Activated CD4-positive, alpha-beta T cell treated with anti-CD3 and anti-CD28 coated beads, Interleukin-2, Interleukin-4, amounts not matched to agents 100 ng/mL and 50 ng/mL, durations not matched to agents 16 hours and 8 hours (primary cell): ENCODE measurements at places on chromosomes 12 and 14.

DNA sequence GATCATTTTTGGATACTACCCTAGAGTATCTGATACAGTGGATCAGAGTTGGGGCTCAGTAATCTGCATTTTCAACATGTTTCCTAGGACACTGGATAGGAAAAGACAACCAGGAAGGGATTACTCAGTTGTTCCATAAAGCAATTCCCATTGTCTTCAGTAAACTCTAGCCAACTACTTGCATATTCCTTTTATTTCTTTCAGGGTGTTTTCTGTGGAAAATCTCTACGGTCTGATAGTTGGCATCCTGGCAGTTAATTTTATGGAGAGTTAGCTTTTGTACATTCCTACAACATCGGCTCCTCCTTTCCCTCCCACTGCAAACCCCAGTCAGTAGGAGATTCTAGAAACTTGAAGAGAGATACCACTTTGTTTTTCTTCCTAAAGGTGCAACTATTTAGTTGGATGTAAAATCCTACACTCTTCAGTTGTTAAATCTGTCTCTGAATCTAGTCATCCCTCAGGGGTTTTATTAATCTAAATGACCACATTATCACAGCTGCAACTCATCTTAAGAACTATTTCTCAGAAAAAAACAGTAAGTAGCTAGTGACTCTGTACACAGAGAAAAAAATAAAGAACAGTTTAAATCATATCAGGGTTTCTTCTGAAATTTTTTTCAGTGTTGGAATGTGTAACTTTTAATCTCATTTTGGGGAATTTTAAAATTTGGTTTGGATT lies 103.9 kb downstream of the PDE3A start:
- DNase-seq: no peak

- DNase-seq: no peak
Measured at GRCh38 chr12:19574601-19575000, 135.3 kb downstream of the AEBP2 start.

DNA sequence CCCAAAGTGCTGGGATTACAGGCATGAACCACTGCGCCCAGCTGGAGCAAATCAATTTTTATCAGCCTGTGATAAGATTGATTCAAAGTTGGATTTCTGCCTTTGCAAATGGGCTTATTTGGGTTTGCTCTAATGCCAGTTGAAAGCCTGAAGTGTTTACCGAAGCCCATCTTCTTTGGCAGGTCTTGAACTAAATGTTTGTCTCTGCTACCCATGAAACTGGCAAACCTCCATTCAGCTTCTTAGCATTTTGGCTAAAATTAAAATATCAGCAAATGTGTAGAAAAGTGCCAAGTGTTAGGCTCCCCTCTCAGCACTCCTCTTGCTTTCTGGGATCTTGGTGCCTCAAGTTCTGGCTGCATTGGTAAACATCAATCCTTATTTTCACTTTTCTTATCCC lies 61.5 kb downstream of the MGAT4C start:
- DNase-seq: no peak

- no peak for DNase-seq
Measured at GRCh38 chr12:124610629-124611558, 43.5 kb upstream of the NCOR2 start.

DNA sequence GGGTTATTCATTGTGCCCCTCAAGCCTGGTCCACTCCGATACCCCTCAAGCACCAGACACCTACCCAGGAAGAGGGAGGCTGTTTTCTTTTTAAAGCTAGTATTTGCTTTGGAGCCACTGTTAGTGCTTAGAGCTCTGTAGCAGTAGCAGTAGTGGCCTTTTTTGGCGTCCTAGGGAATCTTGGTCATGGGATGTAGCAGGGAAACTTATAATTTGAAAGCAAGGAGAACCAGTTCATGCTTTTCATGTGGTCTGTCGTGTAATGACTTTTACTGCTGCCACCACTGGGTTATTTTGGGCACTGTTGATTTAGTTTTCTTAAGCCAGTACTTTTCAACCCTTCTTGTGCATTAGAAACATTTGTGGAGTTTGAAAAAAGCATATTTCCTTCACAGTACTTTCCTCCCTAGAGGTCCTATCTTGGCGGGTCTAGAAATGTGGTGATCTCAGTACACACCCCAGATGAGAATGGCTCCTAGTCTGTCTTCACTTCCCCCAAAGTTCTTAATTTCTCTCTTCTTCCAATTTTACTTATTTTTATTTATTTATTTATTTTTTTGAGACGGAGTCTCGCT lies 49.7 kb downstream of the MARK3 start:
- DNase-seq: no peak

GRCh38 chr14:68661226-68662225 lies 131.3 kb downstream of the ZFP36L1 start:
- DNase-seq: no peak

DNA sequence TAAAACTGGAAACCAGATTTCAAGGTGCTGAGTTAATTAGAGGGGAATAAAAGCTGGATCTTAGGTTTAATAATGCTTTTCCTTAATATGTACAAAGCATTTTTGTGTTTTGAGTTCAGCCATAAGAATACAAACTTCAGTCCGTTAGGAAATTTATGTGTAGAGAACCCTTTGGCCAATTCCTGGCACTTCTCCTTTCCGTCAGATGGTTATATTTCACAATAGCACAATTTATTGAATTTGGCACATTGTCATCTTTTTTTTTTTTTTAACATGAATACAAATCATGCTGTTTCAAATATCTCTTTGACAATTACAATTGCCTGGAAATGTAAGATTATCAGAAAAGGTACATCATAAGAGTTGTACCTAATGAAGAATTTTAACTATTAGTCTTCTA lies 56.2 kb upstream of the DDHD1 start:
- no peak for DNase-seq

DNA sequence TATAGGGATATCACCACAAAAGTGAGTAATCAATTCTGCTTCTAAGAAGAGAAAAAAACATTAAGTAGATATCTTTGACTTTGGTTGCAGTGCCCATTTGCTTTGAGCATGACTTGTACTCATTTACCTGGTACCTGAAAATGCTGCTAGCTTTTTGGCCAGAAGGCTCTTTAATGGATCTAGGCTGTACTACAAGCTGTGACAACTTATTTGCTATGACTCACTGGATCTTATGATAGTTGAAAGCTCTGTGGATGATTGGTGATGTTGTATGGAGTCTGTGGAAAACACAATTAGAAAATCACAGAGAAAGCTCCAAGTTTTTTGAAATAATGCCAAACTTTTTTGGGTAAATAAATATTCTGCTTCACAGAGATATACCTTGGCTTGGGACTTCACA lies 960.9 kb upstream of the FBXO33 start:
- no peak for DNase-seq

- no peak for DNase-seq
Measured at GRCh38 chr14:82667006-82667405, 1133.4 kb upstream of the SEL1L start.

DNA sequence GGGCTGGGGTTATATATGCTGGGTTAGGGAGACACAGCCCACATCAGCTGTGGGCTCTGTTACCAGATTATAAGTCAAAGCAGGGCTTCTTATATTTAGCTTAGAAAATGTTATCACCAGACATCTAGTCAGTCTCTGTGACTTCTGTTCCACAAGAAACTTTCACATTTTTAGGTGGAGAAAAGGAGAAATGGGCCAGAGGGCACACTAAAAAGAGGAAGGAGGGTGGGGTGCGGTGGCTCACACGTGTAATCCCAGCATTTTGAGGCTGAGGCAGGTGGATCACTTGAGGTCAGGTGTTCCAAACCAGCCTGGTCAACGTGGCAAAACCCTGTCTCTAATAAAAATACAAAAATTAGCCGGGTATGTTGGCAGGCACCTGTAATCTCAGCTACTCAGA lies 28.0 kb upstream of the SLC38A1 start:
- DNase-seq: no peak

GRCh38 chr12:115313929-115314328 lies 630.0 kb upstream of the TBX3 start:
- DNase-seq: no peak

- peak; percentile 79 for DNase-seq
Measured at GRCh38 chr14:73785834-73786635, 65.6 kb upstream of the PTGR2 start.

GRCh38 chr12:54229624-54230212 lies 40.9 kb upstream of the SMUG1 start:
- DNase-seq: no peak

- no peak for DNase-seq
Measured at GRCh38 chr12:92369636-92370035, 224.0 kb upstream of the BTG1 start.

- DNase-seq: no peak
Measured at GRCh38 chr12:108008163-108008905, 120.8 kb upstream of the WSCD2 start.

DNA sequence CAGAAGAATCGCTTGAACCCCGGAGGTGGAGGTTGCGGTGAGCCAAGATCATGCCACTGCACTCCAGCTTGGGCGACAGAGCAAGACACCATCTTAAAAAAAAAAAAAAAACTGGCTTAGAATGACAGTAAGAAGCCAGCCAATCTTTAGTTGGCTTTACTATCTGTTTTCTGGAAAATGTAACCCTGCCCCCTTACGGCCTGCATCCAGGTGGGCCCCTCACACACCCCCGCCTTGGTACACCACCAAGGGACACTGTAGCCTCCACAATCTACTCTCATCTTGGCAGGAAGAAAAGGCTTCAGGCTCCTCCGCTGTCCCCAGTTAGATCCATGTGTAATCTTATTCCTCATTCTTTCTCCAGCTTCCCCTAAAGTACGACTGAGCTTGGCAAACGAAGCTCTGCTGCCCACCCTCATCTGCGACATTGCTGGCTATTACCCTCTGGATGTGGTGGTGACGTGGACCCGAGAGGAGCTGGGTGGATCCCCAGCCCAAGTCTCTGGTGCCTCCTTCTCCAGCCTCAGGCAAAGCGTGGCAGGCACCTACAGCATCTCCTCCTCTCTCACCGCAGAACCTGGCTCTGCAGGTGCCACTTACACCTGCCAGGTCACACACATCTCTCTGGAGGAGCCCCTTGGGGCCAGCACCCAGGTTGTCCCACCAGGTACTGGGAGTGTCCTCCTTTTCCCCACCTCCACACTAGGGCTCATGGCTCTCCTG lies 6.6 kb downstream of the TAPBPL start:
- DNase-seq: no peak

DNA sequence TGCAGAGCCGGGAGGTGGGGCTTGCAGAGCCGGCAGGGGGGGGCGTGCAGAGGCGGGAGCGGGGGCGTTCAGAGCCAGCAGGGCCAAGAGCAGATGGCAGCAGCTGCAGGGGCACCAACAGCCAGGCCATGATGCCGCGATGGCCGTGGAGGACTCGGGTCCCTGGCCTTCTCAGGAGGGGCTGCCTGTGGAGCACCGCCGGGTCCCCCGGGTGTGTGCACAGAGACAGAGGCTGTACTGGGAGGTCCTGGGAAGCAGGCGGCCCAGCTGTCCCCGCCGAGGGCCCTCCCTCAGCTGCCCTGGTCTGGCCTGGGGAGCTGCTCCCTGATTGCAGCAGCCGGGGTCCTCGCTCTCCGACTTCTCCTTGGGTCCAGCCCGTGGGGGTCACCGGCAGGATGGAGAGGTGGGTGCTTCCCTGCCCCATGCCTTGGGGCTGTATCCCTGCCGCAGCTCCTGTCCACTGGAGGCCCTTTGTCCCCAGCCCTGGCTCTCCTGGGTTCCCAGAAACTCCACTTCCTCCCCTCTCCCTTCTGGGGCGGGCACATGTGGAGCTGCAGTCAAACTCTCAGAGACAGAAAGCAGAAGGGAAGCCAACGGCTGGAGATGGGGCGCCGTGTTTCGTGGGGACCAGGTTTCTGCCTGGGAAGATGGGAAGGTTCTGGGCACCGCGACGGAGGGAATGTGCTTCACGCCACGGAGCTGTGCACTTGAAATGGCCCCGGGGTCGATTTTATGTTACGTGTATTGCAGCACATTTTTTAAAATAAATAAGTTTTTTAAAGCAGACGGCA lies 75.8 kb upstream of the GALNT9 start:
- no peak for DNase-seq

- no peak for DNase-seq
Measured at GRCh38 chr14:105332350-105332874, 17.9 kb downstream of the PACS2 start.
